ENCODE measurements at places on chromosomes 7 and 10.

DNA sequence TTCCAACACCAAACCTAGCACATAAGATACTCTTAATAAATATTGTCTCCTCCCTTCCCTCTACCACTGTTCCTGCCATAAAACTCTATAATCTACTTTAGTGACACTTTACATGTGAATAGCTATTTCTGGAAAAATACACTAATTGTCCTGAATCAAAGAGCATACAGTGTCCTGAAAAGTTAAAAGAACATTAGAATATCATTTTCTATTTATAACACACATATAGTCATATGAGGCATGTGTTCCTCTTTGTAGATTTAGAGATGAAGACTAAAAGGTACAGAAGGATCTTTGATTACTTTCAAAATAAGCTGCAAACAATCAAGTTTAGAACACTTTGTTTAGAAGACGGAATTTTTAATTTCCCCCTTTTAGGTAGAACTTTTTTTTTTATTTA, 13.6 kb downstream of the NCOA4 start:
- no peak for DNase-seq

GRCh38 chr10:129545261-129545660, 78.2 kb downstream of the MGMT start:
- DNase-seq: no peak

DNA sequence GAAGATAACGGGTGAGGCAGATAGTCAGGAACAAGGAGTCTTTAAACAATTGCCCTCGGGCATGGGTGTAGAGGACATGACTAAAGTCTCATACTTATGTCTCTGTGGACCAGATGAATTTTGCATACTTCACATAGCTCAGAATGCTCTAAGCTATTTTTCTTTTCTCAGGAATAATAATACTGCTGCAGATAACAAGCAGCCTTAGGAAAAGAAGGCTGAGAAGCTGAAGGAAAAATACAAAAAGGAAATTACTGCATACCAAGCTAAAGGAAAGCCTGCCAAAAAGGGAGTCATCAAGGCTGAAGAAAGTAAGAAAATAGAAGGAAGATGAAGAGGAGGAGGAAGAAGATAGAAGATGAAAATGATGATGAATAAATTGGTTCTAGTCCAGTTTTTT, 13.4 kb upstream of the ERCC6 start:
- DNase-seq: no peak

- no peak for DNase-seq
Observed at GRCh38 chr10:68795886-68796532, 31.3 kb upstream of the STOX1 start.

DNA sequence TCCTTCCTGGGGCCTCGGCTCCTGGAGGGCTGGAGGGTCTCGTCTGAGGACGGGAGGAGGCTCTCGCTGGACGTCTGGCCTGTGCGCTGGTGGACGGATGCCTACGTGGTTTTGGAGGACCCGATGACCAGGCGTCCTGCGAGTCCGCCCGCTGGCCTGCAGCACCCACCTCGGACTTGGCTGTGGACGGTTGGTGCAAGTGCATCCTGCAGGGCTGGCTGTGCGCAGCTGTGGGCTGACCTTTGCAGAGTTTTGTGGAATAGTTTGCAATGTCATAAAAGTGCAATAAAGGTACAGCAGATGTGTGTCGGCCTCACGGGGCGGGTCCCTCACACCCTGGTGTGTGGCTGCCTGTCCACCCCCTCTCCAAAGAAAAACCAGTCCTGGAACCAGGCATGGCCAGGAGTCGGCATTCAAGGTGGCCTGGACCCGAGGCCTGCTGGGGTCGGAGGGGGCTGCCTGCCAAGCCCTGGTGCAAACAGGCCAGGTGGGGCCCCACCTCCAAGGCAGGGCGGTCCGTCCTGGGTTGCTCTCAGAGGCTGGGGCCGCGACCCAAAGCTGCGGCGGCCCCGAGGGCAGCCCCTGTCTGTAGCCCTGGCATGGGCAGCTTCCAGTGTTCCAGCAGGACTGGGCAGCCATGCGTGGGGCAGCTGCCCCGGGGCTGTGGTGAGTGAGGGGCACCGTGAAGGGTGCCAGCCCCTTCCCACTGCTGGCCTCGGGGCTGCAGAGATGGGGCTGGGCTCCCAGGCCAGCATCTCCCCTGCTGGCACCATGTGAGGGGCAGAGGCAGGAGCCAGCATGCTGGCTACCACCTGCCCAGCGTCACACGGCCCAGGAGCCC, 29.3 kb upstream of the FOXL3 start:
- no peak for DNase-seq

DNA sequence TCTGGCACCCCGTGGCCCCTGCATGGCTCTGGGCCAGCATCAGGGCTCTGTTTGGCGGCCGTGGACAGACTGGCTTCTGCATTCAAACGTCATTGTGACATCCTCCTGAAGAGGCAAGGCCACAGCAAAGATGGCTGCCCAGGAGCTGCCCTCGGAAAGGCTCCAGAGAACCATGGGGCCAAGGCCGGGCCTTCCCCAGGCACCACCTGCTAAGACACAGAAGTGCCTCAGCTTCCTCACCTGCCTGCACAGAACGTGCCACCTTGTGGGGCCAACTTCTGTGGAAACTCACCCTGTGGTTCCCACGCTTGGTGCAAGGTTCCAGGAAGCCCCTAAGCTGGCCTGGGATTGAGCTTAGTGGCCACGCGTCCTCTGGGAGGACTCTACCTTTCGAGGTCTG, 396.9 kb downstream of the PTPRN2 start:
- no peak for DNase-seq

DNA sequence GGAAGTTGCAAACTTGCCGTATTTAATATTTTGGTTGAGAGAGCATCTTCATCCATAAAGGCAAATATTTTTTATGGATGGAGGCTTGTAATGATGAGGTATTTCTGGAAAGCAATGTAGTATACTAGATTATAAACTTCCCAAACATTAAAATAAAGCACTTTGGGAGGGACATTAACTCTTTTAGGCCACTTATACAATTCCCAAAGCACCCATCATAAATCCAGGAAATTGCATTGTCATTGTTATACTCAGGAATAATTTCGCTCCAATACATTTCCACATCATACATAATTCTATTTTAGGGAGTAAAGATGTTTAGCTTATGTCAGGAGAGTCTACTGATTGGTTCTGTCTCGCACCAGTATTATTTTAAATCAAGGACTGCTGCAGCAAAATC, 212.7 kb upstream of the MKI67 start:
- DNase-seq: no peak

- DNase-seq: no peak
Observed at GRCh38 chr10:127245456-127245855, 49.1 kb upstream of the INSYN2A start.

GRCh38 chr7:83162402-83163256, at the start of gene PCLO:
Gene PCLO, minus strand, starts transcription at chr7:83162884. Its CDS starts 292 bp downstream, at chr7:83162592.
- DNase-seq: no peak

GRCh38 chr7:50826371-50827172, 43.9 kb upstream of the GRB10 start:
- no peak for DNase-seq

- DNase-seq: no peak
Observed at GRCh38 chr7:30157204-30157603, 22.4 kb downstream of the MTURN start.

DNA sequence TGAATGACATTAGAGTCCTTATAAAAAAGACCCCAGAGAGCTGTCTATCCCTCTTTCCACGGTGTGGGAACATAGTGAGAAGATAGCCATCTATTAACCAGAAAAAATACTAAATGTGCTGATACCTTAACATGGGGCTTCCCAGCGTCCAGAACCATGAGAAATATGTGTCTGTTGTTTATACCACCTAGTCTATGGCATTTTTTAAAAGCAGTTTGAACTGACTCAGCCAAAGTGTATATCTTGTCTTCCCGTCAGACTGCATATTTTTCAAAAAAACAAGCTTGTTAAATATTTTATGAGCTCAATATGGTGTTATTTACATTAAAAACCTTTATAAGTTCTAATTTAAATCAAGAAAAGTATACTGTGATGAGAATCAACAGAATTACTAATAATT, 255.3 kb downstream of the HGF start:
- no peak for DNase-seq

GRCh38 chr7:29400437-29400836, 163.2 kb upstream of the PRR15 start:
- no peak for DNase-seq

- no peak for DNase-seq
Observed at GRCh38 chr10:3222068-3222467, 49.5 kb upstream of the PITRM1 start.

DNA sequence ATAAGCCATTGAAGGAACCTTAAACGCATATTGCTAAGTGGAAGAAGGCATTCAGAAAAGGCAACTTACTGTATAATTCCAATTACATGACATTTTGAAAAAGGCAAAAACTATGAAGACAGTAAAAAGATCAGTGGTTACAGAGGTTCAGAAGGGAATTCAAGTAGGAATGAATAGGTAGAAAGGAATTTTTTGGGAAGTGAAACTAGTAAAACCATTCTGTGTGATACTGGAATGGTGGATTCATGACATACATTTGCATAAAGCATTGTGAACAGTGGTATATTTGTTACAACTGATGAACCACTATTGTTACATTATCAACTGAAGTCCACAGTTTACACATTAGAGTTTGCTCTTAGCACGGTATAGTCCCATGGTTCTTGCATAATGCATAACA, 114.2 kb upstream of the GPR22 start:
- DNase-seq: no peak

DNA sequence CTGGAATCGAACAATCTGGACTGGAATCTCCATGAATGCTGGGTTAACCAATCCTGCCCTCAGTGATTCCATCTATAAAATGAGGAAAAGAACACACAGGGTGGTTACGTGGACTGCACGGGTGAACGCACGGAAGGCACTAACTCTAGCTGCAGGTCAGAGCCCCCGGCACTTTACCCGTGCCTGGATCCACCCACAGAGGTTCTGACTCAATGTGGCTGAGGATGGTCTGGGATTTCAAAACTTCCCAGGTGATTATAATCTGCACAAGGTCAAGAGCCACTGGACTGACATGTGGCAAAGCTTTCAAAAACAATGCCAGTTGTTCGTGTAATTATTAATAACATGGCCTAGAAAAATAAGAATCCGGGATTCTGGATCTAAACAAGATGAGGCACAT, 29.2 kb downstream of the KIAA1549 start:
- DNase-seq: no peak

GRCh38 chr7:4850262-4850795, 11.5 kb downstream of the PAPOLB start:
- no peak for DNase-seq

DNA sequence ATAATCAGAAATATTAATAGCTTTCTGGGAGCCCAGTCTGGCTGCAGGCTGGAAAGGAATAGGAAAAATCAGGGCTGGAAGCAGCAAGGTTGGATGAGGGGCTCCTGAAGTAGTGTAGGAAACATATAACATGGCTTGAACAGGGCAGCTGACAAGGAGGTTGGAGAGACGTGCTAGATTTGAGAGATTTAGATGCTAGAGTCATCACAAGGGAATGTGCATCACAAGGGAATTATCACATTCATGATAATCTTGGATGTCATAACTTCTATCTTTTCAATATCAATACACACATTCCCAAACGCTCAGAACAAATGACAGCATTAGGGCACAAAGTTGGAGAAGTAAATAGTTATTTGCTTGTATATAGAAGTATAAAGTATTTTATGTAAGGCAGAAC, 120.9 kb upstream of the EGFR start:
- no peak for DNase-seq

- DNase-seq: no peak
Observed at GRCh38 chr7:136143271-136143670, 166.1 kb upstream of the MTPN start.

DNA sequence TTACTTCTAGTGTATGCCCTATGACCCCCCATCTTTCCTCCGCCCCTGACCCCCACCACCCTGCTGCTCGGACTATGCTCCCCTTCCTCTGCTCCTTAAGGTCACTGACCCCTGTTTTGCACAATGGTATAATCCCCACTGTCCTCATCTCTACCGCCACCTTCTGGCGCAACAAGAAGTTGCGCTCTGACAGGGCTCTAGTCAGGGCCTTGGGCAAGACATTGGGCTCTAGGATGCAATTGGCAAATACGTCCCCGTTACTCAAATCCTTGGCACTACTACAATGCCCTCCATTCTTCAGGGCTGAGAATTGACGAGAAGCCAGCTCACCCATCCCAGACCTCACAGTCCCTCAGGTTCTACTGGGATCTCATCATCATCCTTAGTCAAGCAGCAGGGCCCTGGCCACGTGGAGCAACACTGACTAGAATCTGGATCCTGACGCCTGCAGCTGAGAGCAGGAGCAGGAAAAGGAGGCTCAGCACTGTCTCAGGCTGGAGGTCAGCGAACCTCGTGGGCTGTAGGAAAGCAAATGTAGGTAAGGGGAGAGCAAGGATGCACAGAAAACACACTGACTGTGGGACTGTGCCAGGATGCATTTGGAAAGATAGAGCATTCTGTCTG, 10.6 kb downstream of the LRIT2 start:
- DNase-seq: no peak

DNA sequence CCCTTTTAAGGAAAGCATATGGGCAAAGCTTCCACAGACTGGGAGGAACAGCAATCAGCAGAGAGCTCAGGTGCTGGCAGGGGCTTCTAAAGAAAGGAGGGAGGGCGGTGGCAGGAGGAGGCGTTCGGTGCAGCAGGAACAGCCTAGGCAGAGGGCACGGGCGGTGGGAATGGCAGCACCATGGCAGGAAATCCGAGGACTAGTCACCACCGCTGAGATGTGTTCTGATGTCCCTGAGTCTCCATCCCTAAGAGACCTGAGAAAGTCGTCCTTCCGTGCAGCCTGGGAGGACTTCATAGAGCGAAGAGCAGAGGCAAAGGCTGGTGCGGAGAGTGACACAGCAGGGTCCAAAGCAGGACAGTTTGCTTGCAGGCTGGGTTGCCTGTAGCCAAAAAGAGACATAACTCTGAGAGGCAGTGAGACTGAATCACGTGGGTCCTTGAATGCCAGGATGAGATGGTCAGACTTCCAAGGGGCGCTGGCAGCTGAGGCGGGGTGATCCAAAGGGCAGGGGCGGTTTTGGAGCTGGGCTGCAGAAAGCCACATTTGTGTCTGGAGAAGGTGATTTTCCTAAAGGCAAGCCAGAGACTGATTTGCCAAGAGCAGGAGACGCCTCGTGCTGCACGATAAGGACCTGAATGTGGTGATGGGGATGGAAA, 35.8 kb upstream of the GRID1 start:
- DNase-seq: no peak

- no peak for DNase-seq
Observed at GRCh38 chr10:17085011-17085725, 44.4 kb downstream of the CUBN start.

DNA sequence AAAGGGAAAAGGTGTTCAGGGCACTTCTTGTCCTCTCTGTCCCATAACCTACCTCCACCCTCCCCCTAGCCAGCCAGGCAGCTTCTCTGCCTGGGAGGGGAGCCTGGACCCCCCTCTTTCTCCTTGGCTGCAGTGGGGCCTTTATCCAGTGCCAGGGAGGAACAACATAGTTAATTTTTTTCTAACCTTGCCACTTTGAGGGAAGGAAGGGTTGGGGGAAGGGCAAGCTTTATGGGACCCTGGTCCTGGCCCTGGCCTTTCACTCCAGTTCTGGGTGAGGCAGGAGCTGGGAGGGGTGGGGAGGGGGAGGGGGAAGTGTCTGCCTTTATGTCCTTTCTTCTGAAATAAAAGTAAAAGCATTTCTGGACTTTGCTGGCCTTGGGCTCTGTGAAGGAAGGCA, 4.5 kb downstream of the VGF start:
- no peak for DNase-seq

Data from T-helper 22 cell (primary cell).